ENCODE measurements at places on chromosomes 2 and 18. TPM values are rescaled to one million over a fixed set of nuclear protein-coding genes. Genes with fewer than 3 reads are reported as not detected.

DNA sequence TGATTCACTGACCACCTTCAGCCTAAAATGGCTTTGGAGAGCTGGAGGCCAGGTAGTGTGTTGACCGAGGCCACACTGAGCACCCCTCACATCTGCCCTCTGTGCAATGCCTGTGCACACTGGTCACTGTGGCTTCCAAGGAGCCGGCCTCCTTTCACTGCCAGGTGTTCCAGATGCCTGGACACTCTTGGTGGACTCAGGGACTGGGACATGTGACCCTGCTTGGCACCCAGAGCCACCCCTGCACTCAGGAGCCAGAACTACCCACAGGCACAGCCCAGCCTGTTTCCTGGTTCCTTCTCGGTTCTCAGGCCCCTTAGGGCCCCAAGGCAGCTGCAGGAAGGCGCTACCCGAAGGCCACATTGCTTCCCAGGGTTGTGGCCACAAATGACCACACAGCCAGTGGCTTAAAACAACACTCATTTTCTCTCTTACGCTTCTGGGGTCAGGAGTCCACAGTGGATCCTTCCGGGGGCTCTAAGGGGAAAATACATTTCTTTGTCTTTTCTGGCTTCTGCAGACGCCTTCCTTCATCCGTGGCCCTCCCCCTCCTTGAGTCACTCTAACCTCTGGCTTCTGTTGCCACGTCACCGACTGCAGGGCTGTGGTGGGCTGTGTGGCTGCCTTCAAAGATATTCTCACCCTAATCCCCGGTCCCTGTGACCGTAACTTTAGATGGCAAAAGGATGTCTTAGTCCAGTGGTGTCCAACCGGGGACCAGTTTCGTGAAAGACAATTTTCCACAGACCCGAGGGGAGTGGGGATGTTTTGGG lies 78.6 kb downstream of the ASB1 start:
- DNase-seq = no peak

DNA sequence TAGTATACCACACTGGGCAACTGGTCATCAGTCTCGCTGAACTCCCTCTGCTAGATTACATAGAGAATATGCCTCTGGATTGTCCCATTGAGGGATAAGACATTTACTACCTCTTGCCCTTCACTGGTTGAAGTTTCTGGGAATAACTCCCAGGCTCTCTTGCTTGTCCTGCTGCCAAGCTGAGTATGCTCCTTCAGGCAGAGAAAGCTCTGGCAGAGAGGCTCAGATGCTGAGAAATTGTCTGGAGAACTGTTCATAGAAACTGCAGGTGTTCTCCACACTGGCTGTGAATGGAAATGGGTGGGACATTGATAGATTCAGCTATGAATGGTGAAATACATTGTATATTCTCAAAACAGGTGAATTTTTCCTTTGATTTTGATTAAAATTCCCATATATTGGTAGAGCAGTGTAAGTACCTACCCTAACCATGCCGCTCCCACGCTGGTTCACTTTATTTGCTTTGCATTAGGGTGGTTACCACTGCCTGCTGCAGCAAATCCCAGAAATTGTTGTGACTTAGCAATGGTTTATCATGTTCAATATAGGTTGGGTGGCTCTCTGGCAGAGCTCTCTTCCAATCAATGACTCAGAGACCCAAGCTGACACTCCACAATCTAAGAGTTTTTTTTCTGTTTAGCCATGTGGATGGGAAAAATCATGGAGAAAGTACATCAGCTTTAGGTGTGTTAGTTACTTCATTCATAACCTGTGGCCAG lies 36.7 kb downstream of the FAM117B start:
- no peak for DNase-seq

GRCh38 chr2:70898363-70899240 lies 37.1 kb upstream of the ATP6V1B1 start:
- DNase-seq = no peak

GRCh38 chr18:9474108-9474982 lies 968 bp upstream of the RALBP1 start:
- no peak for DNase-seq

- DNase-seq = no peak
These were observed 74.7 kb downstream of the GYPC start for GRCh38 chr2:126730655-126731054.

DNA sequence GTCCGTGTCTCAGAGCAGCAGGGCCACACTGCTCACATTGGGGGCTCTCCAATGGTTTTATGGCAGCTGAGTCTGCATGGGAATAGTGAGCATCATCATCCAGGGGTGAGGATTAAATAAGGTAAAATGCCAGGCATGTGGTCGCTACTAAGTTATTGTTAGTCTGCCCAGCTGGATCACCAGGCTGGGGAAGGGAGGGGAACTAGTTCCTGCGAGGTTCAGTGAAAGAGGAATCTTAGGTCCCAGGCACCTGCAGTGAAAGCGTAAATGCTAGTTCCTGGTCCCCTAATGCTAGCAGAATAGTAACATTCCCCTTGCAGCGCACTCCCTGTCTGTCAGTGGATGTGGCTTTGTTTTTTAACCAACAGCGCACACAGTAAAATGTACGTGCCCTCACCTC lies 60.1 kb downstream of the ARHGEF4 start:
- DNase-seq = no peak

GRCh38 chr2:200161458-200161857 lies 145.0 kb upstream of the SPATS2L start:
- DNase-seq = no peak

DNA sequence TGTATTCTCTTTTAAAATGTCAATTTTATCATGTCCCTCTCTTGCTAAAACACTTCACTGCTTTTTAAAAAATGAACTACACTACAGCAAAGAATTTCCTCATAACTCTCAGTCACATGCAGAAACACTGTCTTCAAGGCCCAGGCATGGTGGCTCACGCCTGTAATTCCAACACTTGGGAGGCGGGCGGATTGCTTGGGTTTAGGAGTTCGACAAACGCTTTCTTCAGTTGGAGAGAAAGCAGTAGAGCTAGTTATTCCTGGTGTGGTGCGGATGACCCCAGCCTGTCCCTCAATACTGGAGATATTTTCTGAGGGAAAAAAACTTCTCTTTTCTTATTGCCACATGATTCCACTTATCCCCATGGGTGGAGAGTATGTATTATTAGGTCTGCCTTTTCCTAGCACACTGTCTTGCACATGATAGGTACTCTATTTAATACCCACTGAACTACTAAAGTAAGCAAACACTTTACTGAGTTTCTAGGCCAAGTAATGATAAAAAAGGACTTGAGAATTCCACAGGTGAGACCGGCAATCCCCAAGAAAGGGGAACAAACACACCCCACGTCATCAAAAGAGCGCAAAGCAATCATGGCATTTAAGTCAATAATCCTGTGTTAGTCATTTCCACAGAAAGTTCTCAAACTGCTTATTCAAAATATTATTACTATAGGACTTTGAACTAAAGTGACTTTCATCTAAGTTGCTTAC lies 77.1 kb downstream of the SPIRE1 start:
- no peak for DNase-seq

- no peak for DNase-seq
These were observed 18.6 kb upstream of the SPAG16 start for GRCh38 chr2:213265679-213266078.

GRCh38 chr18:58726671-58727070 lies 55.4 kb downstream of the MALT1 start:
- no peak for DNase-seq

GRCh38 chr2:171979103-171979502 lies 20.6 kb upstream of the METAP1D start:
- no peak for DNase-seq

DNA sequence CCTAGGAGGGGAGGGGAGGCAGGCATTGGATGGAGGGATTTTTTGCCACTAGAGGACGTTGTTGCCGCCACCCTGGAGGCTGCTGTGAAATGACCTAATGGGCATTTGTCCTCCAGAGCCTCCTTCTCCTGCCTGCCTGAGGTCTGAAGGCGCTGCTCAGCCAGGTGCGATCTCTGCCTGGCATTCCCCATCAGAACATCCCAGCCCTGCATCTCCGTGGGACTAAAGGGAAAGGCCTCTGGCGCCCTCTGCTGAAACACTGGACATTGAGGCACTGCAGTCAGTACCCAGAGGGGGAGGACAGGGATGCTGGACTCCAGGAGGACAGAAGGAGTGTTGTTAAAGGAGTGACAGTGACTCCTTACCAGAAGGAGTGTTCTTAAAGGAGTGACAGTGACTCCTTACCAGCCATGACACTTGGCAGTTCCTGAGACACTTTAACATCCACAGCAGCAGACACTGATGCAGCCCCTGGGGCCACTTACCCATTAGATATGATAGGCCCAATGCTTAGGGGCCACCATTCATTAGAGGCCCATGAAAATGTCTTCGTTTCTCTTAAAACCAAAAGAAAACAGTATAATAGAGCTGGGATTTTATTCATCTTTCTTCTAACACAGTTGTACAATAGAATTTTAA lies 17.0 kb downstream of the THNSL2 start:
- DNase-seq = peak; percentile 68

GRCh38 chr18:36518839-36519238 lies 221.3 kb downstream of the FHOD3 start:
- DNase-seq = no peak

Gene VIT
- total RNA-seq = not detected

Gene TIGD1
- 15.5 TPM for total RNA-seq

Gene G6PC2
- not detected for total RNA-seq

Gene GAD1
- total RNA-seq = 11.2 TPM

Gene SLC5A7
- total RNA-seq = not detected

Gene LHCGR
- not detected for total RNA-seq

Measured in Calu3 (cell line).